Activated T-cell treated with anti-CD3 and anti-CD28 coated beads, Interleukin-2, amount 50 U/mL, for 72 hours (primary cell): ENCODE measurements at places on chromosomes 5 and 9.

DNA sequence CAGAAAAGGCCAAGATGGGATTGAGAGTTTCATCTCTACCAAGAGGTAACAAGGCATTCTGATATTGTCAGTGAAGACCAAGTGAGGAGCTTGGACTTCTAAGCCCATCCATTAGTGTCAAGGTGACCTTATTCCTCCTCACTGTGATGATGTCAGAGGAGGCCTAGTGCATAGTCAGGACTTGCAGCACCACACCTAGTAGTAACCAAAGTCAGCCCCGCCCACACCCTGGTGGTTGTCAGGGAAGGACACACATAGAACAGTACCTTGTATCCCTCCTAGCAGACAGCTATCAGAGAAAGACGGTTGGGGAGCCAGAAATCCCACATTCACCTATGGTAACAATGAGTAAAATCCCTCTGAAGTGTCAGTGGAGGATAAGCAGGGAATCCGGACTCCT lies 111.7 kb downstream of the AP3B1 start:
- DNase-seq = no peak

DNA sequence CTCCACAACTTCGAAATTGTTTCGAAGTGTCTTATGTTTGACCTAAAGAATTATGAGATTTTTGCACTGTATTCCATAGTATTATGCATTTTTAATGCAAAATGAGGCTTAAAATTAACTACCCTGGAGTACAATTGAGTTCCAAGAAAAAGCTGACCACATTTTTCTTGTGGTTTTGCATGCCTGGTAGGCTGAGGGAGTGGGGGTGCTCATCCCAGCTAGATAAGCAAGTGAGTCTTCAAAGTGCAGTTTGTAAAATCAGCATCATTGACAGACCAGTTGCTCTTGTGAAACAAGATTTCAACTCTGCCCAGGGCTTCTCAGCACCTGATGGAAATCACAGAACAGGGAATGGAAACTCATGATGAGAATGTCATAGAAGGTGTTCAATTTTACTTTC lies 17.0 kb upstream of the NDUFS4 start:
- DNase-seq = no peak

DNA sequence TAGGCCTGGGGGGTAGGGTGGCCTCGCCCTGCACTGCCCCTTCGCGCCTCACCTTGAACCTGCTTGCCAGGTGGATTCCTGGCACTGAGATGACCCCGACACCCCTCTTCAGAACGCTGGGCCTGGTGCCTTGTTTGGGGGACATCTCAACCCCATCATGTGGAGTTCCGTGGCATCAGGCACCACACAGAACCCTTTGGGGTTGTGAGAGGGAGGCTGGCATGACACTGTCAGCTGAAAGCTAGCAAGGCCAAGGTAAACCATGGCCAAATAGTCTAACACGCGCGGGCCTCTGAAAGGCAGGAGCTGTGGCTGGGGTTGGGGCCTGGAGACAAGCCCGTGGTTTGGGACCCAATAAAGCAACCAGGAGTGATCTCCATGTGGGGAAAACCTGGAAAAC lies 163.2 kb downstream of the FSTL4 start:
- DNase-seq = no peak

GRCh38 chr5:150077060-150077459 lies 9.3 kb downstream of the CSF1R start:
- no peak for DNase-seq

- no peak for DNase-seq
Observed at GRCh38 chr9:15160673-15161072, 146.3 kb downstream of the TTC39B start.

DNA sequence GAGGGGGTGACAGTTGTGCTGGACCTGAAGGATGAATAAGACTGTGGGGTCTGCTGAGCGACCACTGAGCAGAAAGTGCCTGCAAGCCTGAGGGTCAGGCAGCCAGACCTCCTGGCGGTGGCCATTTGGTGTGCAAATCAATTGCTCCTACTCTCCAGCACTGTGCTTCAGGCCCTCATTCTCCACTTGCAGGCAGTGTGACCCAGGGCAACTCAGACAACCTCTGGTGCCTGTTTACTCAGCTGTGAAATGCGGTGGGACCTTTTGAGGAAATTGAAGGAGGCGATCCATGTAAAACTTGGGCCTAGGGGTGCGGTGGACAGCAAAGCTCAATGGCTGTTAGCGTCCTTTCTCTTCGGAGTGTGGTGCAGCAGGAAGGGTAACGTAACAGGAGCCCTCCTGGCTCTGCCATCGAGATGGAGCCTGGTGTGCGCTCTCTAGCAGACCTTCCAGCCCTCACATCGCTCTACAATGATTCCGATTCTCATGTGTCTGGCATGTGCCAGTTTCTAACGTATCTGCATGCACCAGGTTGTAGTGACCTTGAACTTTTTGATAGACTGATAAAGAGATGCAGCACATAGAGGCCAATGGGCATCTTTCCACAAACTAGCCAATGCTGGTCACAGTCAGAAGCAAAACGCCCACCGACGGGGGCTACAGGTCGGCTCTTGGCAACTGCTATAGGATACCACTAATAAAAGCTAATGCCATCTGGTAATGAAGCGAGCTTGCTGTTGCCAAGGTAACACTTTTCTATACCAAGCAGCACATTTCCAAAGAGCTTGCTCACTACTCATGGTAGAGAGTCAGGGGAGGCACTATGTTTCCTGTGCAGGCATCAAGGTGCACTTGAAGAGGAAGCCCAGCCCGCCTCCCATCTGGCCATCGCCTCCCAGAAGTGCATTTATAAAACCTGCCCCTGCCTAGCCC lies 159.7 kb upstream of the RAPGEF1 start:
- DNase-seq = no peak
